Muscle of back (tissue), 13 donors: ENCODE measurements at places on chromosomes 16 and 17. TPM values are rescaled to one million over a fixed set of nuclear protein-coding genes. Genes with fewer than 3 reads are reported as not detected.
A peak's percentile ranks its signal among the peaks of the same experiment; 100 is the strongest.

DNA sequence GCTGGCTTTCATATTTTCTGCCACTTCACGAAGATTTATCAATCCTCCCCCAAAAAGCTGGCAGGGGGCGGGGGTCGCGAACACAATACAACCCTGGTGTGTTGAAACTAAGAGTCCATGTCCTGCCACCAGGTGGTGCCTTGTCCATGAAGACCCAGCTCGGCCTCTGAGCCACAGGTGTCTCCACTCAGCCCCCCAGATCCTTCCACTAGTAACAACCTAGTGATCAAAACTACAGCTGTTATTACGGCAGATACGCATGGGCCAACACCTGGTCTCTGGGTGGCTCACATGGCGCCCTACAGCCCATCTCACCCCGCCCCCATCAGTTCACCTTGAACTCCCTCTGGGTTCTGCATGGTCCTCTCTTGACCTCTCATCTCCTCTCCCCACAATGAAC, 27.7 kb downstream of the USP7 start:
- no peak for DNase-seq

TBC1D3K gene
- polyA plus RNA-seq = 0.97 TPM

GRCh38 chr17:74875977-74876593, 3.3 kb upstream of the FDXR start:
- no peak for DNase-seq

DNA sequence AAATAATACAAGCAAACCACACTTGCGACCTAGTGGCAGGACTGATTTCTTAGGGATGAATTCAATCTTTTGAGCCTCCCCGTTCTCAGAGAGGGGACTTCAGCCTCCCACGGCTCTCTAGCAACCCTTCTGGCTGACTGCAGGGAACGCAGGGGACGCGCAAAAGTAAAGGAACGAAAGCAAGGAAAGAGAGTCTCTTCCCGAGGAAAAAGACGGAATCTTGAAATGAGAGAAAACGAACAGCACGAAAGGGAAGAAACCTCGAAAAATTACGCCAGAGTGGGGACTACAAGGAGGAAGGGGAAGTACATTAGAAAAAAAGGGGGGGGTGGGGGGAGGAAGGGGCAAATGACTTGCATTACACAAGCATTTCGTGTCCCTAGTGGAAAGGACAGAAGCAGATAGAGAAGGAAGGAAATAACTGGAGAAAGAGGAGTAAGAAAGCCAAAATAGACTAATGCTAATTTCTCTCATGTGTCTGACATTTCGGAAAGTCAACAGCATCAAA, 1.2 kb downstream of the GRB2 start:
- DNase-seq = peak; percentile 90

TEKT5 gene
- polyA plus RNA-seq = not detected

DNA sequence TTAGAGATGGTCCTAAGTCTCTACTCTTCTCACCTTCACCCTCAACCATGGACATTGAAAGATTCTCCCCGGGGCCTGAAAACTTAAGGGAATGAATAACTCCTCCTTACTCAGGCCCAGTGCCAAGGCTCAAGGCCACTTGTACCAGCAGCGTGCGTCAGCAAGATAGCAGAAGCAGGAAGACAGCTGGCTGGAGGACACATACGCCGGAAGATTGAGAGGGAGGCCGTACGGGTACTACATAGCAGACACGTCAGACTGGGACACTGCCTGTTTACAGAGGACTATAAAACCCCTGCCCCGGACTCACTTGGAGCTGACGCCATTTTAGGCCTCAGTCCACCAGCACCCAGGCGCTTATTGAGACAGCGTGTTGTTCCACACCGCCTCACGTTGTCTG, 75.8 kb upstream of the MED13 start:
- no peak for DNase-seq
